ENCODE measurements at places on chromosomes 2 and 18. TPM values are rescaled to one million over a fixed set of nuclear protein-coding genes. Genes with fewer than 3 reads are reported as not detected.

GRCh38 chr2:28463893-28464292 lies 32.0 kb upstream of the PLB1 start:
- no peak for DNase-seq

- no peak for DNase-seq
Observed at GRCh38 chr2:158060835-158061435, 40.7 kb upstream of the UPP2 start.

- DNase-seq = no peak
Observed at GRCh38 chr2:98505971-98506664, 61.5 kb downstream of the INPP4A start.

GRCh38 chr2:221203856-221204255 lies 368.2 kb downstream of the EPHA4 start:
- no peak for DNase-seq

Gene REG1B
- 34,839 TPM for total RNA-seq

Measured in pancreas (tissue), 10 donors.